ENCODE measurements at places on chromosomes 11 and 22. TPM values are rescaled to one million over a fixed set of nuclear protein-coding genes. Genes with fewer than 3 reads are reported as not detected.

DNA sequence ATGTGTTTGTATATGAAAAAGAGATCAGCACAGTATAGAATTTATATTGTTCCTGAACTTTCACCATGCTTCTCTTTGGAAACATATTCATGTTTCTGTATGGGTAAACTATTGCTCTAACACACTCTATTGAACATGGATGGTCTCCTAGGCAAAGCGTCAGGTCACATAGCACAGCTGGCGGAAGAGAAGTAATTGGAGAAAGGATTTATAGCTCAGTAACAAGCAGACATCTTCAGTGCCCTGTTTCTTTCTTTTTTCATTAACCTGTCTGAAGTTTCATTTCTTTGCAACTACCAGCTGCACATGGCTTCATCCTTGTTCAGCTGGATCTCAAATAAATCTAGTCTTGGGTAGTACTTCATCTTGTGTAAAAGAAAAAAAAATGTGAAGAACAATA, 84.4 kb upstream of the TRPC6 start:
- no peaks in the 10 kb centered on the region for H3K4me1 ChIP-seq
- H3K4me3 ChIP-seq = no peak overlapping the region

The OR52I1 gene
- not detected for total RNA-seq

GRCh38 chr22:49609207-49609876, 218.3 kb downstream of the BRD1 start:
- DNase-seq = no peak
- no peak overlapping the region for H3K27ac ChIP-seq
- H3K4me3 ChIP-seq = no peak overlapping the region
- H3K4me1 ChIP-seq = no peaks in the 10 kb centered on the region
- no peaks in the 10 kb centered on the region for H3K36me3 ChIP-seq
- H3K27me3 ChIP-seq = no peaks in the 10 kb centered on the region

The OR2AG1 gene
- total RNA-seq = not detected

- DNase-seq = no peak
- H3K4me3 ChIP-seq = no peak overlapping the region
- no peaks in the 10 kb centered on the region for H3K4me1 ChIP-seq
- no peak overlapping the region for H3K27ac ChIP-seq
- no peaks in the 10 kb centered on the region for H3K36me3 ChIP-seq
These were observed 232.2 kb upstream of the UBASH3B start for GRCh38 chr11:122423273-122423672.

The VEGFB gene
- total RNA-seq = 30.5 TPM

- no peaks in the 10 kb centered on the region for H3K36me3 ChIP-seq
- H3K27ac ChIP-seq = no peak overlapping the region
- no peaks in the 10 kb centered on the region for H3K27me3 ChIP-seq
These were observed 14.9 kb downstream of the CLMP start for GRCh38 chr11:123180166-123180565.

- H3K27ac ChIP-seq = no peak overlapping the region
- H3K4me1 ChIP-seq = no peaks in the 10 kb centered on the region
- H3K36me3 ChIP-seq = no peaks in the 10 kb centered on the region
- no peaks in the 10 kb centered on the region for H3K27me3 ChIP-seq
- no peak for DNase-seq
These were observed 14.5 kb upstream of the PHLDA2 start for GRCh38 chr11:2943711-2944118.

DNA sequence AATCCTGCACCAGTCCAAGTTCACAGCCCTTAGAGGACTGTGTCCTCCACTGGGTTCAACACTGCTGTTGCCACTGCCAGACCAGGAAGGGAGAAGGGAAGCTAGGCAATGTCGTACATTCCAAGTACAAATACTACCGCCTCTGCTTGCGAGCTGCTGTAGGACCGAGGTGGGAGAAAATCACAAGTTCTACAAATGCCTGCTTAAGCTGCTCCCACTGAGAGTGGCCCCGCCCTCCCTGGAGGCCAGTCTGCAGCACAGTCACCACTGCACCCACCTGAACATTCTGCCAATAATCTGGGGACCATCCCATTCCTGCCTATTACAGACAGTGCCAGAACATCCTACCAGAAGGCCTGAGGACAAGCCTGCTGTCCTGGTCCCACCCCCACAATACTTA, 707.5 kb upstream of the ANO5 start:
- H3K36me3 ChIP-seq = no peaks in the 10 kb centered on the region
- no peak overlapping the region for H3K4me3 ChIP-seq
- no peak overlapping the region for H3K27ac ChIP-seq
- no peak for DNase-seq
- no peaks in the 10 kb centered on the region for H3K27me3 ChIP-seq
- H3K4me1 ChIP-seq = no peaks in the 10 kb centered on the region

- no peaks in the 10 kb centered on the region for H3K27me3 ChIP-seq
- peaks cover 8% of the 10 kb centered on the region for H3K4me1 ChIP-seq
- H3K36me3 ChIP-seq = no peaks in the 10 kb centered on the region
- H3K4me3 ChIP-seq = no peak overlapping the region
- no peak overlapping the region for H3K27ac ChIP-seq
- no peak for DNase-seq
These were observed 1.5 kb downstream of the CEP295 start for GRCh38 chr11:93663021-93663420.

GRCh38 chr22:17444204-17444504, 74.9 kb downstream of the CECR2 start:
- no peaks in the 10 kb centered on the region for H3K27me3 ChIP-seq
- H3K4me1 ChIP-seq = no peaks in the 10 kb centered on the region
- no peak overlapping the region for H3K27ac ChIP-seq
- no peak for DNase-seq
- no peak overlapping the region for H3K4me3 ChIP-seq

The MRGPRX4 gene
- not detected for total RNA-seq

The USP2 gene
- 7.3 TPM for total RNA-seq

The OPCML gene
- total RNA-seq = 0.76 TPM

- no peaks in the 10 kb centered on the region for H3K4me1 ChIP-seq
- no peak overlapping the region for H3K4me3 ChIP-seq
- peaks cover 16% of the 10 kb centered on the region for H3K27me3 ChIP-seq
These were observed 8.7 kb upstream of the KCNJ5 start for GRCh38 chr11:128882451-128882850.

The PIK3IP1 gene
- 17.9 TPM for total RNA-seq

The OR5B21 gene
- total RNA-seq = not detected

The P2RY6 gene
- total RNA-seq = 2.9 TPM

DNA sequence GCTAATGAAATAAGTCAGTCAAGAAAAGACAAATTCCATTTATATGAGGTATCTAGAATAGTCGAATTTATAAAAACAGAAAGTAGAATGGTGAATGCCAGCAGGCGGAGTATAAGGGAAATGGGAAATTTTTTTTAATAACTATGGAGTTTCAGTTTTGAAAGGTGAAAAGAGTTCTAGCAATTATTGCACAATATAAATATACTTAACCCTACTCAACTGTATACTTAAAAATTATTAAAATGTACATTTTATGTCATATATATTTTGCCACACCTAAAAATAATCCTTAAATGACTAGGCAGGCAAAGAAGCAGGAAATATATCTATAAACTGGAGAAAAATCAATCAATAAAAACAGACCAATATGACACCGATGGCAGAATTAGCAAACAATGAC, 196.5 kb upstream of the UBASH3B start:
- no peaks in the 10 kb centered on the region for H3K27me3 ChIP-seq
- no peak overlapping the region for H3K27ac ChIP-seq
- no peak for DNase-seq
- H3K4me1 ChIP-seq = no peaks in the 10 kb centered on the region

DNA sequence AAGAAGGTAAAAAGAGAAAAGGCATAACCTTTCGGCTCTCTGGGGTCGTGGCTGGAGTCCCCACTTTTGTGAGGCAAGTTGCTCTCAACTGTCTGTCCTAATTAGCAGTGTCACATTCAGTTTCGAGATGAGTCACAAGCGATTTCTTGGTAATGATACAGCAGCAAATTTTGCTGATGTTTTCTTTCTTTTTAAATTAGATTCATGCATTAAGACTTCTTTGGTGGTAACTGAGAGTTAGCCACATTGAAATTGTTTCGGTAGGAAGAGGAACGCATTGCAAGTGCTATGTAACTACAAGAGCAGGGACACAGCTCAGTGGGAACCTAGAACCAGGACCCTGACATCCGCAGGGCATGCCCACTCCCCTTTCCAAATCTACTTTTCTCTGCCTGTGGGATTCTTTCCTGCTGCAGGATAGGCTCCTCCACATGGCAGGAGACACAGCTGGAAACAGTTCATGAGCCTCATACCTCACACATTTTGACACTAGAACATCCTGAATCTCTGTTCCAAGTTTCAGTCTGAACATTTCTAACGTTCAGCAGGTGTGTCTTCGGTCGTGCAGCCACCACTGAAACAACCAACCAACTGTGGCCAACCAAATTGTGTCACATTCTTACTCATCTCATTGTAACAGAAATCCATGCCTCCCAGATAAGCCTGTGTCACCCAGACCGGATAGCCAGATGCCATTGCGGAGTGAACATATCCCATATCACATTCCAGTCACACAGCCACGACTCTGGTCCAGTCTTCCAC, 987.6 kb downstream of the NTM start:
- peaks cover 7% of the 10 kb centered on the region for H3K27me3 ChIP-seq
- no peaks in the 10 kb centered on the region for H3K36me3 ChIP-seq
- H3K4me1 ChIP-seq = no peaks in the 10 kb centered on the region
- H3K4me3 ChIP-seq = no peak overlapping the region
- DNase-seq = no peak

DNA sequence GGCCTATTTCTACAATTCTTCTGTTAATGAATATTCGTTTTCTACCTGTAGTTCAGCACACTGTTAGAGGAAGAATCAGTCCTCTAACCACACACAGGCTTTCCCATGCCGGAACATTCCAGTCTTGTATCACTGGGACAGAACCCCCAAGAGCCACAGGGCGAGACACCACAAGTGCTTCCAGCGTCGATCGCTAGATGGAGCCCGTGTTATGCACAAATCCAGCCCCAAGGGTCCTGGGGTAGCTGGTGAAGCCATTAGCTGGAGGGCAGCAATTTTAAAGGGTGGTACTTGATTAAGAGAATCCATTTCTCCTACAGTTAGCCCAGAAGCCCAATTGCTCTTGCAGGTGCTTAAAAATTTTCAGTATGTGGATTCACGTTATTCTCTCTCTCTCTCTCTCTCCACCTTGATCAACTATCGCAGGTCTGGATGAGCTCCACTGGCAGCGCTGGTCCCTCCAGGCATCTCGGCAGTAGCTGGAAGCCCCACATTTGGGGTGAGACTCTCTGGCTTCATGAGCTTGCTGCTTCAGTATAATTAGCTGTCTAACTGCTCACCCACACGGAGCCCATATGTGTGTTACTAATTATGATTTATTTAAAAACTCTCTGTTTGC, 148.2 kb upstream of the SNX19 start:
- H3K27ac ChIP-seq = no peak overlapping the region
- no peaks in the 10 kb centered on the region for H3K4me1 ChIP-seq
- H3K27me3 ChIP-seq = peaks cover 6% of the 10 kb centered on the region
- H3K36me3 ChIP-seq = no peaks in the 10 kb centered on the region

The OR10G4 gene
- 0.64 TPM for total RNA-seq

- H3K4me1 ChIP-seq = no peaks in the 10 kb centered on the region
- no peaks in the 10 kb centered on the region for H3K36me3 ChIP-seq
- no peak overlapping the region for H3K27ac ChIP-seq
- DNase-seq = no peak
These were observed 35.1 kb downstream of the GRIA4 start for GRCh38 chr11:105644839-105645573.

DNA sequence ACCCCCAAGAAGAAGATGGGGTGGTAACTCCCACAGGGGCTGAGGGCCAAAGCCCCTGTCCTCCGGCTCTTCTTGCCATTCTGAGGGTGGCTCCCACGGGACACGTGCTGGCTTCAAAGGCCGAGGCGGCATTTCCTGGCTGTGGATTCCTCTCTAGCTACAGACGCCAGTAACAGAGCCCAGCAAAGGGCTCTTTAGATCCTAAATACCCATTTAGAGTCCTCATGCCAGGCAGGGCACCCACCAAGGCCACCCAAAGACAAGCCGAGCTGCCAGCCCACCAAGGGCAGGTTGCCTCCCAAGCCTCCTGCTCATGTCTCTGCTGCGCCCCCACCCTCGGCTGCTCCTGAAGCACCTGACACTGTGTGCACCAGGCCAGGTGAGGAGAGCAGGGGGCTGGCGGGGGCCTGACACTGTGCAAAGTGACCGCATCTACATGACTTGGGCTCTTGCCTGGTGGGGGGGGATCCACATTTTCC, 5.7 kb downstream of the LRFN4 start:
- DNase-seq = no peak
- H3K4me1 ChIP-seq = no peaks in the 10 kb centered on the region
- no peak overlapping the region for H3K4me3 ChIP-seq
- H3K27me3 ChIP-seq = no peaks in the 10 kb centered on the region

The C11orf87 gene
- 0.13 TPM for total RNA-seq

DNA sequence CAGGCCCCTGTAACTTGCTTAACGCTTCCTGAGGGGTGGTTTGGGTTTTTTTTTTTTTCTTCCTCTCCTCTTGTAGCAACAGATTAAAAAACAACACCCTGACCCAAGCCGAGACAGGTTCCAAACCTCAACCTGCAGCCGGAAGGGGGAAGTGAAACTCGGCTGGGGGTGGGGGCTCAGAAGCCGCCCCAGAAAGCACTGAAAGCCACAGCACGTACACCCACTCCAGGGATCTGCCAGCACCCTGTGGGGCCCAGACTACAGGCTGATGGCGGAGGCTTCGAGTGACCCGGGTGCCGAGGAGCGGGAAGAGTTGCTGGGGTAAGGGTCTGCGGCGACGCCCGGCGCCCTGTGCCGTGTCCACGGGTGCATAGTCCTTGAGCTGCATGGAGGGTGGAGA, at the start of gene LSP1:
Gene LSP1, plus strand, starts transcription at position 208 of the 400 bp plus-strand sequence. Its CDS starts 61 bp downstream, at position 269.
- no peak within 1 kb of the TSS for H3K4me3 ChIP-seq
- H3K36me3 ChIP-seq = no peaks in the 10 kb centered on the region
- H3K27ac ChIP-seq = no peak within 1 kb of the TSS
- no peak for DNase-seq

The MRPL40 gene
- total RNA-seq = 28.1 TPM

DNA sequence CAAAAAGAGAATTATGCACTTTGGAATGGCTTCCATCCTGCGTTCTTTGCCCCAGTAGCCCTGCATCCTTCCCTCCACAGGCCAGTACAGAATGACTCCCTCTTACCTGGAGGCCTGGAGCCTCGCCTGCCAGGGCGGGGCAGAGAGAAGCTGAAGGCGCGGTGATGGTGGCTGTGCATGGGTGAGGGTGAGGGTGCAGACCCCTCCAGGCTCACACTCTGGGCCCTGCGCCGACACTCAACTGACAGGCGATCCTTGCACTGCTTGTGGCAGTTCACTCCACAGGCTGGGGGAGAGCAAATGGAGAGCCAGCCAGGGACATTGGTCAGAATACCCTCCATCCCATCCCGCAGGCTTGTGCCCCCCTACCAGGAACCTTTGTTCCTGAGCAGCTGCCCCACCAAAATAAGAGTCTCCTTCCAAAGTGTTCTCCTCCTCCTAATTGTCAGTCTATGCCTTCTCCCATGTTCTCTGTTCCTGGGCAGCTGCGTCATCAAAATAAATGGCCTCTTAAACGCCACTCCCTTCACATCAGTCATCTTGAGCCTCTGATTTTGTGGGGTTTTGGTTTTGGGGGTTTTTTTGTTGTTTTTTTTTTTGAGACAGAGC, 5.9 kb upstream of the NRXN2 start:
- peaks cover 9% of the 10 kb centered on the region for H3K27me3 ChIP-seq
- H3K4me3 ChIP-seq = no peak overlapping the region
- H3K36me3 ChIP-seq = no peaks in the 10 kb centered on the region
- DNase-seq = no peak
- no peak overlapping the region for H3K27ac ChIP-seq

Data from hepatocyte (in vitro differentiated cells).